ENCODE measurements at places on chromosomes 5 and 9.

GRCh38 chr5:65840071-65840470, 86.3 kb upstream of the ERBIN start:
- DNase-seq = no peak

DNA sequence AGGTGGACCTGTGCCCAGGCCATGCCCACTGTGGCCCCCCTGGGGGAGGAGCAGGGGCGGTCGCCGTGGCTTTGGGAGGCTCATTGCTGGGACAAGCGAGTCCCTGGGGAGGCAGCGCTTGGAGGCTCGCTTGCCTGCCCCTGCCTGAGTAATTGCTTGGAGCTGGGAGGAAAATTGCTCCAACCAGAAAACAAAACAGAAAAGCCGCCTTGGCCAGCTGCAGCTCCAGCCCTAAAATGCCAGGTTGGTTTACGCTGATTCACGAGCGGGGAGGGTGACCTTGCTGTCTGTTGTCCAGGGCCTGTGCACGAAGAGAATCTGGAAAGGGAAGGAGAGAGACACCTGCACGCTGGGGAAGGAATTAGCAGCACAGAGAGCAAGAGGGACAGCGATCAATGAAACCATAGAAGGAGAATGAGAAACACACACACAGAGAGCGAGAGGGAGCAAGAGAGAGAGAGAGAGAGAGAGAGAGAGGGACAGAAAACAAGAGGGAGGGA, 25.3 kb downstream of the NTNG2 start:
- no peak for DNase-seq

GRCh38 chr5:143336485-143336884, 67.0 kb downstream of the NR3C1 start:
- DNase-seq = no peak

DNA sequence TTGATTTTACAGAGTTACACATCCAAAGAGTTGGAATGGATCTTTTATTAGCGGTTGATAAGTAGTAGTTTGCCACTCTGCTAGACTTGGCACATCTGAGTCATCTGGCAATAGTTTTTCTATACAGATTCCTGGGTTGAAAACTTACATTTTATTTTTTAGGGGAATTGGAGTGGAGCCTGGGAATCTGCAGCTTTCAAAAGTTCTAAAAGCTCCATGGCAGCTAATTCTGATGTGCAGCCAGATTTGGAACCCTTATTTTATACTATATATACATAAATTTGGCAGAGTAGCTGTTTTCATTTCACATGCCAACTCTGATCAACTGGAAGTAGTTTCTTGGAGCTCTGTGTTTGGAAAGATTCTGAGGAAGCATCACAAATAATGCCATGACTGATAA, 715.5 kb downstream of the TLR4 start:
- no peak for DNase-seq

DNA sequence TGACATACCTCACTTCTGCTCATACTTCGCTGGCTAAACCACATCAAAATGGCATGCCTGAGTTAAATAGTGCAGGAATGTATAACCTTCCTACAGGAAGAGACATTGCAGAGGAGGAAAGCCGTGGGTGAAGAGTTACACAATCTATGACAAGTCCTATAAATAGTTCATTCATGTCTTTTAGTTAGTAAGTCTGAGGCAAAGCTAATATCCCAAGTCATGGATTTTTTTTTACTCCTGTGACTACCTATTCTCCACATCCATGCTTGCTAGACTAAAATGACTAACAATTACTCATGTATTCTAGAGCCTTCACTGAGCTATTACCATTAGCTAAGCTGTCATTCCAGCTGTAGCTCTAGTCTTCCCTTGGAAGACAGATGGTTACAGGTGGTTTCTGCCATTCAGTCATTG, 391.3 kb downstream of the NR2F1-AS1 start:
- DNase-seq = no peak

- DNase-seq = no peak
Observed at GRCh38 chr5:142828797-142829535, 58.8 kb downstream of the ARHGAP26 start.

- no peak for DNase-seq
Observed at GRCh38 chr5:170109059-170110031, 3.6 kb downstream of the FOXI1 start.

- no peak for DNase-seq
Observed at GRCh38 chr5:139068060-139068459, 130.1 kb downstream of the SIL1 start.

DNA sequence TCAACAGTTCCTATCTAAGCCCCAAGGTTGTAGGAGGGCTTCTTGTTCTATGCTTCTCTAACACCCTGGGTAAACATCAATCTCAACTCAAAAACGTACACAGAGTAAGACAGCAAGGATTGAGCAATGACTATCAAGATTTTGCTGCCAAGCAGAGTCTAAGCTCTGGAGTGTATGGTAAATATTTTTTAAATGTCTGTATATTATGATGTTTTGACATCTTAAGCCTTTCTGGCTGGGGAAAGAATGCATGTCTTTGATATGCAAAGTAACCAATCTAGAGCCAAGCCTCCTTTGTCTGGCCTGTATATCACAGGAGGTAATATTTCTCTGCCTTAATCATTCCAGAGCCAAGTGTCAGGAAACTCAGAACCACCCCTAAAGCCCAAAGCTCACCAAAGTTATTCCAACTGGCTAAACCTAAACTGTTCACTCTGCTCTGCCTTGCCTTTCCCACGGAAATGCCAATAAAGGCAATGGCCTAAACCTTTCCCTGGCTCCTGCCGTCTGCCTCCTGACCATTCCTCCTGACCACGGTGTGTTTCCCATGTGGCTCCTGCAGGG, 45.2 kb downstream of the YIPF5 start:
- DNase-seq = no peak

GRCh38 chr9:95211028-95211427, 106.5 kb downstream of the FANCC start:
- no peak for DNase-seq

- DNase-seq = no peak
Observed at GRCh38 chr9:88694625-88695024, 159.6 kb downstream of the NXNL2 start.

DNA sequence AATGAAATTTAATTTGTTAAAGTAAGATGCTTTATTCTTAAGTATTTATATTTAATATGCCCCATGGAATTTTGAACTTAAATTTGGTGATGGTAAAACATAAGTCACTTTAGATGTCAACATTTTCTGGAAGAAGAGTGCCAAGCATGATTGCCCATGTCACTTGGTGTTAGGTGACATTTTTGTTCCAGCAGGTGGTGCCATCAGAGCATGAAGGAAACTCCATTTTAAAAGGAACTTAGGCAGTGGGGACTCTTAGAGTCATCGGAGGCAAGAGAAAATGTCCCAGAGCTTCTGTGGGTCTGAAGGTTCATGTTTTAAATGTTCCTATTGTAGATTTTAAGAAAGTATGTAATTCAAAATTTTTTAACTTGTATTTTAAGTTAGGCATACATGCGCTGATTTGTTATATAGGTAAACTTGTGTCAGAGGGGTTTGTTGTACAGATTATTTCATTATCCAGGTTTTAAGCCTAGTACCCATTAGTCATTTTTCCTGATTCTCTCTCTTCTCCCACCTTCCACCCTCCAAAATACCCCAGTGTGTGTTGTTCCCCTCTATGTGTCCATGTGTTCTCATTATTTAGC, 789.3 kb downstream of the SEMA5A start:
- no peak for DNase-seq

- no peak for DNase-seq
Observed at GRCh38 chr5:150507474-150508276, at the start of gene NDST1. Gene NDST1, plus strand, starts transcription at chr5:150508131. Its CDS starts 13,124 bp downstream, at chr5:150521255.

DNA sequence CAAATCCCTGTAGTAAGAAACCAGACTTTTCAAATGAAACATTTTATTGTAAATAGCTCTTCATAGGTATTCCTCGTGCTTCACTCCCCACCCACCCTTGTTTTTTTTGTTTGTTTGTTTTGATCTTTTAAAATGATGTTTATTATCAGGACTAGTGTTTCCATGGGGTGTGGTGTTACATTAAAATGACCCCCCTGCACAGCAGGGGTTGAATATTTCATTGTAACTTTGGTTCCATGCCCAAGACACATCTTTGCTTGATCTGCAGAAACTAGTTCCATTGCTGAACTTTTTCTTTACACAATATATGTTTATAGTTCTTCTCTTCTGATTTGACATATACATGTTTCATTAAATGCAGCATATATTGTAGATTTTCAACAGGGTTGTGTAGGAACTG, 81.3 kb upstream of the DPYSL3 start:
- DNase-seq = no peak

DNA sequence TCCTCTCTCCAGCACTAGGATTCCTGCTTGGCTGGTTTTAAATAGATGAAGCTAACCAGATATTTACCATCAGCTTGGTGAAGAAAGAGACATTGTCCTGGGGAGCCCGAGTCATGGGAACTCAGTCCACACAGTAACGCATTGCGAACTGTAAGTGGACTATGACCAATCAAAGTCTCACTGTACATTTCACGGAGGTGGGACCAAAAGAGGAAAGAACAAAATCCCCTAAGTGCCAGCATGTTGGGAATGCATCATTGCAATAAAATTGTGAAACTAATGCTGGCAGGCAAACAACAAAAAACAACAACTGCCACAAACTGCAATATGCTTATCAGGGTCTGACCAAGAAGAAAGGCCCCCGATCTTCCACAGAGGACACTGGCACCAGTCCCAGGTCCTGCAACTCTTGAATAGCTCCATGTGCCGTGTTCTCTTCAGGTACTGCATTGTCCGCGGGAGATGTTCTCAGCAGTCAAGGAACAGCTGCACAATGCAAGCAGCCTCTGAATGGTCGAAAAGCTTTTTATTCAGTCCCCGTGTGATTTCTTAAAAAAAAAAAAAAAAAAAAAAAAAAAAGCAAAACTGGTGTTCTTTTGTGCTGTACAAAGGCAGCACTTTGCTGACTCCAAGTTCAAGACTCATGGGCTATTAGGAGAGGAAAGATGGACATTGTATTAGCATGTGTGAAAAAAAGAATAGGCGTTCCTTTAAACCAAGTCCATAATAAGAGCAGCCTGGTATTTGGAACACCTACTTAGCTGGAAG, 38.1 kb downstream of the SEMA6A start:
- no peak for DNase-seq

- no peak for DNase-seq
Observed at GRCh38 chr9:126906091-126906490, 8.5 kb upstream of the RALGPS1 start.

DNA sequence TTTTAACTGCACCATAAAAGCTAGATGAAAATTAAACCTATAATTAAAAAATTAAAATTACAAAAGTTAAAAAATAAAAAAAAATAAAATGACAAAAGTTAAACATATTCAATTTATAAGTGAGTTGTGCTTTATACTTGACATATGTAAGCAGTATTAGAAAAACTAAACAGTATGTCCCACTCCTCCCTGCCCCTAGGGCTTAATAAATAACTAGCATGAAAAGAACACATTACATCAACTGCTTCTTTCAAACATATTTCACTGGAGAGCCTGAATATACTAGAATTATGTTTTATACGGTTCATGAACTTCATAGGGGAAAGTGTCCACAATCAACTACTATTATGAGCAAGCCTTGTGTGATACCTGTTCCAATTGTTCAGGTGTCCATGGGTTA, 47.6 kb downstream of the ECPAS start:
- no peak for DNase-seq

DNA sequence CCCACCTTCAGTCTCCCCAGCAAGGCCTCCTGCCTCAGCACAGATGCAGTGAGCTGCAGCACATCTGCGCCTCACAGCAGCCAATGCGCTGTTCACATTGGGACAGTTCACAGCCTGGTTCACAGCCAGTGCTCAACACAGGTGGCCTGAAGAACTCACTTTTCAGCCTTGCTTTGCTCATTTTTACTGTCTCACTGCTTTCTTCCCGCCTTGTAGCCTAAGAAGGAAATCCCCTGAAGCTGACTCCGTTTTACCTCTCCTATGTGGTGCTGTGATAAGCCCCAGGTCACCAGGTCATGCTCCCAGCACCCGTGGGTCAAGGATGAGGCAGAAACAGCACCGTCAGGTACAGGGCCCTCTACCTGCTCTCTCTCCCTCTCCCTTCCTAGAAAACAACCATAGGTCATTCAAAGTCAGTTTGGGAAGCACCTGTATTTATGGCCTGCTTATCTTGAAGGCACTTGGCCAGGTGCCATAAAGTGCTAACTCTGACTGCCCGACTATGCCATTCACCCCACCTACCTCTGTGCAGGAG, 1.1 kb downstream of the GCNT4 start:
- no peak for DNase-seq

- no peak for DNase-seq
Observed at GRCh38 chr5:148966348-148966747, 96.5 kb downstream of the SH3TC2 start.

- no peak for DNase-seq
Observed at GRCh38 chr5:143156572-143156971, 246.9 kb downstream of the NR3C1 start.

- DNase-seq = no peak
Observed at GRCh38 chr5:31754358-31754704, 115.4 kb downstream of the PDZD2 start.

DNA sequence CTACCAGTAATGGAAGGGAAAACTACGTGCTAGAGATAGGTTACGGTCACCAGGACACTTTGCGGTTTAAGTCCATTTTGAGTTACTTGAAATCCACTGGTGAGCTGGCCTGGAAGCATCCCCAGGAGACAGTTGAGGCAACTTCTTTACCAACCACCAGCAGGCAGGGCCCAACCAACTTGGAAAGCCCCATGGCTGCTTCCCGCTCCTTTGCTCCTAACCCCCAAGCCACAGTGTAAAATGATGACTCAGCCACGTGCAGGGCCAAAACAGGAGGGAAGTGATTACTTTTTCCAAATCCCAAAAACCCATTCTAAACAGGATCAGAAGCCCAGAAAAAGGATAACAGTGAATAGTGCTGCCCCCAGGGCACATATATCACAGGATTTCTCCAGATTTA, 87.4 kb downstream of the PAX5 start:
- no peak for DNase-seq

GRCh38 chr5:91283326-91283725, 99.8 kb downstream of the ARRDC3 start:
- DNase-seq = no peak

GRCh38 chr9:104836235-104836634, 72.3 kb downstream of the NIPSNAP3B start:
- no peak for DNase-seq

GRCh38 chr9:130333041-130333711, 67.6 kb downstream of the HMCN2 start:
- no peak for DNase-seq

DNA sequence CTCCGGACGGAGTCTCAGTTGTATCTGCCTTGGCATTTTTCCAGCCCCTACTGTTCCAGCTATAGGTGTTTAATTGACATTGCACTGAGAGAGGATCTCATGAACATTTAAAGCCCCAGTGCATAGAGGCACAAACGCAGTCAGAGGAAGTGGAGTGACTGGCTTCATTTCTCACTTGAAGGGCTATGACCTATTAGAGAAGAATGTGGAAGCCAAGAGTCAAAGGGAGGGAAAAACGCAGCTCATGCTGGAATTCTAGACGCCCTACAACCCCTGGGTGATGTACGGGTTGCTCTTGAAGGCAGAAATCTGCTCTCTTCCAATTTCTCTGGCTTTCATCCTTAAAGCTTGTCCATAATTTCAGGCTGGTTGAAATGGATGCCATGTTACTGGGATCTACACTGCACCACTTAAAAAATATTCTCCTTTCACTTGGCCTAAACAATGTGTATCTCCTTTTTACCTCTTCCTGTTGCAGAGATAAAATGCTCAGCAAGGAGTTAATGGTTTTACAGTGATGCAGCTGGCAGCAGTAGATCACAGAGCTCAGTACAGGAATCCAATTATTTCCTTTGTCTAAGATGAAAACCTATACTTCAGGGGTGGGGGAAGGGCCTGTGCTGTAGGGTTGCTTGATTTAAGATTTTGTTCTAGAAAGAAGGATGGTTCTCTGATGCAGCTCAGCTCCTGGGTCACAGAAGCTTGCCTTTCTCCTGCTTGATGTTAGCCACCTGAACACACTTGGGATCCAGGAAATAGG, 61.8 kb upstream of the MAMDC2 start:
- no peak for DNase-seq
